ENCODE measurements at places on chromosomes 7 and 10.

DNA sequence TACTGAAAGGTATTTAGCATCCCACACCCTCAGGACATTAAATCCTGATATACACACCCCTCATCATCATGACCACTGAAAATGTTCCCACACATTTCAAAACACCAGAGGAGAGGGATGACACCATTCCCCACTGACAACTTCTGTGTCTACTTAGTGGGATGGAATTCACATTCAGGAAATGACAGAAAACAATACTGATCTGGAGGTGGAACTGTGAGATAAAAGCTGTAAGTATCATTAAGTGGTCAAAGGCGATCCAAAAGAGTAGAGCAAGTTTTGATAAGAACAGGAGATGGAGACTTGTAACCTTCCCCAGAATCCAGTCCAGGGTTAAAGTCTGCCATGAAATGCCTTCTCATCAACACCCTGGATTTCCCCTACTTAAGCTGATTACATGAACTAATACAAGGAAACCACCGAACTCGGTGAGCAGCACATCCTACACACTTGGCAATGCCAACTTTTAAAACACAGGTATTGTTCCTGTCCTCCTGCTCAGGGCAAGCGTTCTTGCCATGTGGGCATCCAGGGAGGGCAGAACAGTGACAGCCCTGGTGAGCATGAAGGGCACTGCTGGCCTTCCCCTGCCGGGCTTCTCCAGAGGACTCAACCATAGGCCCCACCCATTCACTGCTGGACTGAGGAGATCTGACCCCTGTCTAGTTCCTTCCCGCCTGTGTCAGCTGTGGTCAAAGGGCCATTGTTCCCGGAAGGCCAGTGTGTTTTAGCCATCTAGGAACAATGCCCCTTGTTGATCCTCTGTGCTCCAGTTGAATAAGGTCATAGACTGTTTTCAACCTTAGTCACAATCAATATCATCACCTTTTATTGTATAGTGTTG is 85.0 kb downstream of the SGMS1 start:
- no peak for DNase-seq

GRCh38 chr10:24917979-24918378 is 34.4 kb downstream of the PRTFDC1 start:
- DNase-seq, result no peak

GRCh38 chr10:1291178-1292090 is 235.2 kb downstream of the WDR37 start:
- DNase-seq, result no peak

- DNase-seq, result no peak
Observed at GRCh38 chr7:27131390-27131819, 848 bp upstream of the HOXA4 start.

DNA sequence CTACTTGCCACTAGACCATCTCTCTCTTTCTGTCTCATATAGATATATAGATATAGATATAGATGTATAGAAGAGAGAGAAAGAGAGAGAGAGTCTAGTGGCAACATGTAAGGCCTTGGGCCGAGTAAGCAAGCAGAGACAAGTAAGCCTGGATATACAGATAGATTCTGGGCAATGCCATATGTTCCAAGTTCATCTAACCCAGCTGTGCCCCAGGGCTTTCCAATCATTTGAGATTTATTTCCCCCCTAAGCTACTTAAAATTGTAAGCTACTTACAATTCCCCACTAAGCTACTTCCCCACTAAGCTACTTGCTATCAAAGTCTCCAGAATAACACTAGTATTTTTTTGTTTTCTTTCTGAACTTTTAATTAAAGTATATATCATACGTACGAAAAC is 1094.1 kb downstream of the DNAJB9 start:
- DNase-seq, result no peak

DNA sequence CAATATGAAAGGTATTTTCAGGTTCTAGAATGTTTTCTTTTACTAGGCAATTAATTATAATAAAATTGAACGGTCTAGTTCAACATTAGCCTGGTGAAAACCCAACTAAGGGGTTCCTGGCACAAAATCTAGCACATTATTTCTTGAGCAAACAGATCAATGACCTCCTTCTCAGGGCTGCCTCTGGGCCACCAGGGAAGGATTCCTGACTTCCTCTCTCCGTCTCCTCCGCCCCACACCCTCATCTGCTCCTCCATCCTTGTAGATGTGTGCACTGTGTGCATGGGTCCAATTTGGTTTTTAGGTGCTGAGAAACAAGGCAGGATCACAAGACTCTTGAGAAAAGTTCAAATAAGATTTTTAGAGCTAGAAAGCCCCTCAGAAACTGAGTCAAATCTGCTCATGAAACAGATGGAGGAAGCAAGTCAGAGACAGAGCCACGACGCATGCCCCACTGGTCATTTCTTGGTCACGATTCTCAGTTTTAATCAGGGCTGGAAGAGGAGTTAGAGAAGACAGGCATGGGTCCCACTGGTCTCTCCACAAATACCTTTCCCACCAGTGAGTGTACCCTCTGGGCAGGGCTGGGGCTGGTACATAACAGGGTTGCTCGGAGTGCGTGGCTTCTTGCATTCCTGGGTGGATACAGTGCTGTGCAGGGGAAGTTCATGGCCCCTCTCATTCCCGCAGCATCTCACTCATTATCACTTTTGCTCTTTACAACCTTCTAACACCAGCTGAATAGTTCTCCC is 3.8 kb downstream of the TRPV6 start:
- no peak for DNase-seq

DNA sequence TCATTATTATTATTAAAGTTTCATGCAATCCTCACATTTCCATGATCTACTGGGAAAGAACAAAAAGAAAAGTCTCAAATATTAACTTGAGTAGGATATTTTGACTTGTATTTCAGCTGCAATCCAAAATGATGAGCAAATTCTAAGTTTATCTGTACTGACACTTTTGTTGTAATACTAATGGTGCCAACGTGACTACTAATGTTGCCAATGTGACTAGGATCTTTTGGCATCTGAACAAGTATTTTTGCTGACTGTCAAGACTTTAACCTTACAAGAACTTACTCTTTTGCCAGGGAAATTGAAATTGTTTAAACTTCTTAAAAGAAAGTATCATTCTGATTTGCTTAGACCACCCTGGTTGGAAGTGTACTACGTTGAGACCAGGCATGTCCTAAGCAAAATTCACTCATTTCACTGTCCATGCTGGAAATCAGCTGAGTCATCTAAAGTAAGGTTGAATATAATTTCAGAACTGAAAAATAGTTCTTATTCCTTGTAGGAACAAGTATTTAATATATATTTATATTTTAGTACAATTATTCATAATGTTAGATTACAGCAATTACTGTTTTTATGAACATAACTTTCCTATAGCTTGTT is 78.5 kb upstream of the LYZL1 start:
- DNase-seq, result no peak

DNA sequence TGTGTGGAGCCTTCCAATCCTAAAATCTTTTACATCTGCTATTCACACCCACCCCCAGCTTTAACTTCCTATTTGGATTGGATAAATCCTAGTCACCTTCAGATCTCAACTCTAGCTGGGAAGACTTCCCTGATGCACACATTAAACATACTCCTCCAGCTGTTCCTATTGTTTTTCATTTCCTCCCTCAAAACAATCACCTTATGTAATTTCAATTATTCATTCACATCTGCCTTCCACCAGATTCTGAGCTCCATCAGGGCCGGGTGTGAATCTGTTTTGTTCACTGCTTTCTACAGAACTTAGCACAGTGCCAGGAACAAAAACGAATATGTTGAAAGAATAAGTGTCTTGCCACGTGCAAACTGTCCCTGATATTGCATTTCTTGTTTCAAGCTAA is 497.4 kb downstream of the PLXDC2 start:
- no peak for DNase-seq

GRCh38 chr10:62635127-62635526 is 169.4 kb upstream of the ADO start:
- no peak for DNase-seq

DNA sequence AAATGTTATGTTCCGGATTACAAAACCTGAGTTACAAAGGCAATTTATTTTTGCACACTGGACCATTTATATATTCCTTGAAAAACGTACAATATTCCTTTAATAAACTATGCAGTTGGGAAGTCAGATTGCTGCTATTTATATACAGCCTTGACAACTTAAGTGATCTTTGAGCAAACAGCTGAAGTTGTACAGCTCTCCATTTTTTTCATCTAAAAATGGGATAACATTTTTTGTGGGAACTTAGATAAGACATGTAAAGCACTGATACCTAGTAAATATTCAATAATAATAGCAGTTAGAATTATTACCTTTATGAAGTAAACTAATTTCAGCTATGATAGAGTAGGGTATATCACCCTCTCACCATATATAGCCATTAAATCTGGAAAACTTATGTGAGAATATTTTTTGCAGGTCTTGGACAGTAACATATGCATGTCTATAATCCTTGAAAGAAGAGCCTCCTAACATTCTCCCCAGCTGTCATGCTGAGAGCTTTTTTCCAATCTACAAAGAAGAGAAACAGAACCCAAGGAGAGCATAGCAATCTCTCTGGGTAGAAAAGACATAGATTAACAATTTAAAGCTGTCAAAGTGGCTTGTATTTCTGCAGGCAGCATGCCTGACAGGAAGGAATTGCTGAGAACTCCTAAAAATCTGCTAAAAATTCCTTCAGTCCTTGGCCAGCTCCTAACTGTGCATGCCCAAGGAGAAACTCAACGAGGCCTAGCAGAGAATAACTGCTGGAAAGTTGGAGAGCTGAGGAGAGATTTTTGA is 326.0 kb downstream of the CRPPA start:
- DNase-seq, result no peak

GRCh38 chr10:34124522-34125035 is 690.5 kb downstream of the PARD3 start:
- DNase-seq, result no peak

- DNase-seq, result no peak
Observed at GRCh38 chr7:155975490-155975889, 163.2 kb upstream of the SHH start.

GRCh38 chr7:131562941-131563340 is 6.5 kb upstream of the PODXL start:
- DNase-seq, result no peak

GRCh38 chr7:1134951-1135350 is 25.0 kb downstream of the ZFAND2A start:
- no peak for DNase-seq

DNA sequence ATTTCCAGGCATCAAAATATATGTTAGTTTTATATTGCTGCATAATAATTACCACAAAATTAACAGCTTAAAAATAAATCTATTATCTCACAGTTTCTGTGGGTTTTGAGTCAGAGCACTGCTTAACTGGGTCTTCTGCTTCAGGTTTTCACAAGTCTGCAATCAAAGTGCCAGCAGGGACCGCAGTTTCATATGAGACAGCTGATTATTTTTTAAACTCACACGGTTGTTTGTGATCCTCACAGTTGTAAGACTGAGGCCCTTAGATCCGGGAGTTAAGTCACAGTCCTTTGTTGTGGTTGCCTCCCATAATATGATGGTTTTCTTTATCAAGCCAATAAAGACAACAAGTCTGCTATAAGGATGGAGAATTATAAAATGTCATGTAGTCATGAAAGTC is 146.0 kb upstream of the ZWINT start:
- no peak for DNase-seq

DNA sequence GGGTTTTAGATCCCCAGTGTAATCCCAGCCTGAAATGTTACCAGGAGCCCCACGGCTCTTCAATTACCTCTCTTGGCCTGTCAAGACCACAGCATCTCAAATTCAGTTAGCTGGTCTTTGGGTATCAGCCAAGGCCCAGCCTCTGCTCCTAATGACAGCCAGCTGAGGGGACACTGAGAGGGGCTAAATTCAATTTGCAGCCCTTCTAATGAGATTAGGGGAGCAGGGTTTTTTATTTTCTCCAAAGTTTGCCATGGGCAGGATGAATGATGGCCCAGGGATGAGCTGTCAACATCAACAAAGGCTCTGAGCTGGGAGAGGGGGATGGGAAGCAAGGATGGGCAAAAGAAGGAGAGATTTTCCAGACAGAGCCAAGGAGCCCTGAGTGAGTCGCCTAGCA is 116.8 kb upstream of the TBX20 start:
- DNase-seq, result no peak

- no peak for DNase-seq
Observed at GRCh38 chr7:122248472-122248871, 56.1 kb downstream of the FEZF1 start.

DNA sequence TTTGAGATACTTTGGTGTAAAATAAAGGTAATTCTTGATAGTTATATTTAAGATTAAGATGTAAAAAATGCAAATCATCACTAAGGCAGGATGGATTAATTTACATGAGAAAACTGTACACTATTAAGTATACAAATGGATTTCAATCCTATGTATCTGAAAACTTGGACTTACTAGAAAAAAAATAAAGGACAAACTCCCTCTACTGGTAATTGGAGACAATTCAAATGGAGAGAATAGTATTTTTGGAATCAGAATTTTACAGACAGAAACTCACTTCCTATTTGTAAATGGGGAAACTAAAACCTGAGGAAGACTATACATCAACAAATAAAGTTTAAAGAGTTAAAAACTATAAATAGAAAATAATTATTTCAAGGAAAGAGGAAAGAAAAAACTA is 62.6 kb downstream of the CUL2 start:
- DNase-seq, result no peak

- no peak for DNase-seq
Observed at GRCh38 chr10:132122939-132123445, 57.2 kb downstream of the JAKMIP3 start.

DNA sequence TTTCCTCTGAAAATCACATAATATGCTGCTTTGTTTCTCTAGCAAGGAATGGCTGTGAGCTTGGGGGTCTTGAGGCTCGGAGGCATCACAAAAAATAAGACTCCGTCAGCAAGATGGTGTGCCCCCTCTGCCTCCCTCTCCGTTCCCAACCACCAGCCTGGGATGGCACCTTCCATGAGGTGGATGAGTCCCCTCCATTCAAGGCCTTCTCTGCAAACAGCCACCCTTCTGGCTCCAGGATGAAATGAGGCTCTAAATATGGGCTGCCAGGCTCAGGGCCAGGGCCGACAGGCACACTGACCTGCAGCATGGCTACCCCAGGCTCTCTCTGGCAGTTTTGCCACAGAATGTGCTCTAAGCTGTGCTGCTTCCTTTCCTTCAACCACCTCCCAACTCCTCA is 521.5 kb downstream of the PTPRN2 start:
- no peak for DNase-seq

DNA sequence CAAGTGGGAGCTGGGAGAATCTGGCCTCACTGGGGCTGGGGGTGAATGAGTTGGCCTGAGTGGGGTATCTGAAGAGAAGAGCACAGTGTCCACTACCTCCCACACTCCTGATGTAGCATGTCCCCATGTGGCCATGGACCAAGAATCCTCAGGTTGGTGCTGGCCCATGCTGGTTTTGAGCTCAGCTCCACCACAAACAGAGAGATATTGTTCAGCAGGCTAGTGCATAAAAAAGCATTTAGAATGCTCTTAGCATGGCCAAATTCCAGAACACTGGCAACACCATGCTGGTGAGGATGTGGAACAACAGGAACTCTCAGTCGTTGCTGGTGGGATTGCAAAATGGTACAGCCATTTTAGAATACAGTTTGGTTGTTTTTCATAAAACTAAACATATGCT is 61.4 kb downstream of the FRMPD2 start:
- no peak for DNase-seq

GRCh38 chr7:91720260-91720937 is 160.1 kb downstream of the MTERF1 start:
- DNase-seq, result no peak

- no peak for DNase-seq
Observed at GRCh38 chr7:76023002-76023401, 24.8 kb downstream of the STYXL1 start.
